BJ (cell line): ENCODE measurements at places on chromosomes 5 and 9.

- no peak for DNase-seq
These were observed 83.9 kb downstream of the BARX1 start for GRCh38 chr9:93871286-93871685.

DNA sequence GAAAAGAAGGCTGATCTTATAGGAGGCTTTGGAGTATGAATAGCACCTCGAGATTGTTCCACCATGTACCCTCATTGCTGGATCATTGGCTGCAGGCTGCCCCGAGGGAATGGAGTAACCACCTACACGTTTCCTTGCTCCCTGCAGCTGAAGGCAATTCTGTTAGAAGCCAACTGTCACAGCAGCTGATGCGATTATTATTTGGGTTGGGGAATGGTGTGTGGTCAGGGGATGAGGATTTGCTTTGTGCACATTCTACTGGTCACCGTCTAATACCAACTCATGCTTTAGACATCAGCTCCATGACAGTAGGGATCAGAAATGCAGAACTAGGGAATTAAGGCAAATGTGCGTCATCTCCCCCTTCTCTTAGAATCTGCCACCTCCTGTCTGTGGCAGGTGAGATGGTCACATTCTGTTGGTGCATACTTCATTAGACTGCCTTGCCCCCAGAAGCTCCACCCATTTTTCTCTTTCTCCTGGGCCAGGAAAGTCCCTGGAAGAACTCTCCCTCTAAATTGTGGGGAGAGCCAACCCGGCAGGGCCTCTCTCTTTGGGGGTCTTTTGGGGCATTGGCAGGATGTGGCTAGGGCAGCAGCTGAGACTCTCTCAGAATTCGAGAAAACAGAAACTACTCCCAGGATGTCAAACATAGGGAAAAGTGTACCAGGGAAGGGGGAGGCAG, 32.8 kb downstream of the NEUROG1 start:
- DNase-seq, result no peak

- DNase-seq, result no peak
These were observed 6.1 kb upstream of the BARX1 start for GRCh38 chr9:93960971-93961841.

DNA sequence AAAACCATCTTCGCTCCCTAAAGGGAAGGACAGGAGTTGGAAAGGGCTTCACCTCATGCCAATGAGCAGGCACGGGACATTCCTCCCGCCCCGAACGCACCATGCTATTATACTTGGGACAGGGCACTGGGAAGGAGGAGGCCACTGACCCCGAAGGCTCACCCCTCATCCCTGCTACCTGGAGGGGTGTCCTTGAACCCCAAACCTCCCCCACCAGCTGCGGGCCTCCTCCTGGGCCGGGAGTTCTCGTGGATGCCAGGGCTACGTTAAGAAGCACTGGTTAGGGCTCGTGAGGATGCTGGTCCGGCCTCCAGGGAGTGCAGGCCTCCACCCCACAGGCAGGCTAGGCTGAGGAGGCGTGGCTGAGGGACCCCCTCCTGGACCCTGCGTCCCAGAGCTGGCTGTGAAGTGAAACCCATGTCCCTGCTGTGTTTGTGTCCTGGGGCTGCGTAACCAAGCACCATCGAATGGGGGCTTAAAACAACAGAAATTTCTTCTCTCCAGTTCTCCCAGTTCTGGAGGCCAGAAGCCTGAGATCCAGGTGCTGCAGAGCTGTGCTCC, 111.0 kb upstream of the SARDH start:
- no peak for DNase-seq

DNA sequence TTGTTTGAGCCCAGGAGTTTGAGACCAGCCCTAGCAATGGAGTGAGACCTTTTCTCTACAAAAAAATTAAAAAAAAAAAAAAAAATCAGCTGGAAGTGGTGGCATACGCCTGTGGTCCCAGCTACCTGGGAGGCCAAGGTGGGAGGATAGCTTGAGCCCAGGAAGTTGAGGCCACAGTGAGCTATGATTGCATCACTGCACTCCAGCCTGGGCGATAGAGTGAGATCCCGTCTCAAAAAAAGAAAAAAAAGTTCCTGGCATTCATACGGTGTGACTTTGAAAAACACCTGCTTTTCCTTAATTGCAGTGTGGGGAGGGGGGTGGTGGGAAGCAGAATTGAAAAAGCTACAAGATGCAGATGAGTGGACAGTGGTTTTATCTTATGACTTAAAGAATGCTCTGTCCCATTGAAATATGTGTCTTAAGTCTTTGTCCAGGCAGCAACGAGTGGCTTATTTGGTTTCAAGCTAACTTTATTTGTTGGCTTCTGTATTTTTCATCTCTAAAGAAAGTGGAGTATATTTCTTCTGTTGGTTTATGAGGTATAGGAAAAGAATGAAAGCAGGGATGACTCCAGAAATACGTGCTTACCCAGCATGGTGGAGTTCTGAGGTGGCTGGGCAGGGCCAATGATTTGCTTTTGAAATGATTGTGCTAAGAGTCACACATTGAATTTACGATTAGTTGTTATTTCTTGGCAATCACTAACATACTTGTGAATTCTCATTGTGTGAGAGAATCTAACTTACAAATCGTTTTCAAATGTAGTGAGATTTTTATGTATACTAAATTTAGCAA, 27.8 kb downstream of the ROPN1L start:
- peak; percentile 75 for DNase-seq

GRCh38 chr5:138032572-138033385, at the start of gene FAM13B:
Gene FAM13B, minus strand, starts transcription at chr5:138033079. Its CDS starts 13,968 bp downstream, at chr5:138019111.
- DNase-seq, result no peak

- DNase-seq, result no peak
These were observed 137.8 kb downstream of the CEP120 start for GRCh38 chr5:123285122-123286023.

GRCh38 chr5:100444961-100445360, 90.2 kb upstream of the FAM174A start:
- no peak for DNase-seq

- no peak for DNase-seq
These were observed 8.2 kb downstream of the RPP25L start for GRCh38 chr9:34603610-34604231.

- no peak for DNase-seq
These were observed 41.6 kb upstream of the EXOC3 start for GRCh38 chr5:401146-402034.

DNA sequence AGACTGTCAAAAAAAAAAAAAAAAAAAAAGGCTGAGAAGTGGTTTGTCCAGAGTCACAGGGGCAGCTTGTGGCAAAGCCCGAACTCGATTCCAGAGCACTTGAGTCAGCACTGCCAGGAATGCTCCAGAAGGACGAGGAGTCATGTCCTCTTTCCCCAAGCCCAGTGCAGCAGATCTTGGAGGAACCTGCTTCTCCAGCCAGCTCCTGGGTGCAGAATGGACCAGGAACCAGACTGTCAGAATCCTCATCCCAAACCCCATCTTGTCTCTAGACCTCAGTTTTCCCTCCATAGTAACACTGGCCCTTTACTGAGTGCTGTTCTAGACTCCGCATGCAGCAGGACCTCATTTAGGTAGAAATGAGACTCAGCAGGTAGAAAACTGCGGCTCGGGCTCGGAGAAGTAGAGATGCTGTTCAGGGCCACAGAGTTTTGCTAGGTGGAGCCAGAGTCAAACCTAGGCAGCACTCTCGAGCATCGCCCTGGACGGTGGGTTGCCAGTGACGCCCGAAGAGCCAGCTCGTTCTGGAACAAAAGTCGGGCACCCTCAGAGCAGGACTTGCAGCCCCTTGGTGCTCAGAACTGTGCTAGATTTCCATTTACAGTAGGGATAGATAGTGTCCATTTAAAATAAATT, 15.4 kb downstream of the CD74 start:
- DNase-seq, result no peak

- DNase-seq, result no peak
These were observed 142.1 kb upstream of the CCDC152 start for GRCh38 chr5:42614509-42614908.

DNA sequence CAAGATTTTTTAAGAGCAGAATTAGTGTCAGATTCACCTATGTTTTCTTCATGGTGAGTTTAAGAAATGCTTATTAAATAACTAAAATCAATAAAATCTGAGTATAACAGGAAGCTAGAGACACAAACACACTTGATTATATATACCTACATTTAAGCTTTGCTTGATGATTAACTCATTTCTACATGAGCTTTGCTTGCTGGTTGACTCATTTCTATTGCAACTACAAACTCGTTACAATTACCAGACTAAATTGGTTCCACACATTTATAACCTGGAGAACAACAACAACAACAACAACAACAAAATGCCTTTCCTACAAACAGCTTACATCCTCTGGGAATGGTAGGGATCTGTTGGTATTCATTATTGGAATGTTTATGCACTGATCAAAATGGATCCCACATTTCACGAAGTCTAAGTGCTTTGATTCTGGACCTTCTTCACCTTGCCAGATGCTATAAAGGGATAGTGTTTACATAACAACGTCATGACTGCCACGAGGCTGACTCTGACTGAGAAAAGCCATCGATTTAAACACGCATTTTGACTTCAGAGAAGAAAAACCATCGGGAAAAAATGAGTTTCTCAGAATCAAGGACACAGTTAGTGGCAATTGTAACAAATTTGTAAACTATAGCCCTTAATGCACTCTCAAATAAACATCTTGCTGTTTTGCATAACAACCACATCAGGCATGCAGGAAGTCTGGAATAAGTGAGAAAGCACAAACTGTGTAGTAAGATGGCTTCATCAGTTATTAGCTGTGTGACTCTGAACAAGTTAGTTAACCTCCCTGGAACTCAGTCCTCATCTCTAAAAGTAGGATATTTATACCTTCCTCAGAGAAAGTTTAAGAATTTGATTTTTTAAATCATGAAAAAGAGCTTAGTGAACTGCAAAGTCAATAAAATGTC, 49.8 kb downstream of the RASEF start:
- DNase-seq, result peak; percentile 23

DNA sequence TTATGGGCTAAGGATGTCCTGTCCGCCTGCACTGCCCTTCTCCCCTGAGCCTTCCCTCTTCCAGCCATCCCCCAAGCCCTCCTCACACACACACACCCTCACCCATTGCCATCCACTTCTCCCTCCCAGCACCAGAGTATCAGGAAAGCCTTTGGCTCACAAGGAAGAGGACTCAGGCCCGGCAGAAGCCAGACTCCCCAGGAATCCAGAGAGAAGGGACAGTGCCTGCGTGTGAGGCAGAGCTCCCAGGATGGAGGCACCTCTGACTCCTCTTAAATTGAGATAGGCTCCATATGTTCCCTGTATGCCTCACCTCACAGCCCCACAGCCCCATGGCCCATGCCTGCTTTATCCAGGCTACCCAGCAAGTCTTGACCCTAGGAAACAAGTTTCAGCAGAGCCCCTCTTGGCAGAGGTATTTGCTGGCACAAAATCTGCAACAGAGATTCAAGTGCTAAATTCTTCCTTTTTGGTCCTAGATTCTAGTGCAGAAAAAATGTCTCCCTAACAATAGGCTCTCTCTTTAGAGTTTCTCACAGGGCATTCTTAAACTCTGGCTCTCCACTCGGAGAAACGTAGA, 761 bp downstream of the IL17B start:
- DNase-seq, result no peak

DNA sequence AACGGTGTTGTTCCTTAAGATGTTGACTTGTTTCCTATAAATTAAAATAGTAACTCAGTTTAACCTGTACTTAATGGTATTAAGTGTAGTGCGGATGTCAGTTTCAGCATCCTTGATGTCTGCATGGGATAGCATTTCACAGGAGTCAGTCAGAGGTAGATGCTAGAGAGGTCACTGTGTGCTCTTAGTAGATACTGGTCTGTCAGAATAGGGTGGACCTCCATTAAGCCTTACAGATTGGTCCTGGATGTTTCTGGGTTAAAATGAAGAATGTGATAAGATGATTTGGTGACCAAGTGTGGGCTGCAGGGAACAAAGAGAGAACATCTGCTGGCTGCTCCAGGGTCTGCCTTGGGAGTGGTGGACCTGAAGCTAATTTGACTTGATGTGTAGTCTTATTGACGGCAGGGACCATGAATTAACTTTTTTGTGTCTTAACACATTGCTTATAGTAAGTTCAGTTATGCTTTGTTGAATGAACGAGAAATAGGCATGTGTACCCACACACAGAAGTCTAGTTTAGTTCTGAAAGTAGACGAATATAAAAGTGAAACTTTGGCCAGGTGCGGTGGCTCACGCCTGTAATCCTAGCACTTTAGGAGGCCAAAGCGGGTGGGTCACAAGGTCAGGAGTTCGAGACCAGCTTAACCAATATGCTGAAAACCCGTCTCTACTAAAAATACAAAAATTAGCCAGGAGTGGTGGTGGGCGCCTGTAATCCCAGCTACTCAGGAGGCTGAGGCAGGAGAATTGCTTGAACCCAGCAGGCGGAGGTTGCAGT, 12.5 kb downstream of the RAB24 start:
- no peak for DNase-seq

GRCh38 chr5:157300564-157300963, 34.6 kb downstream of the CYFIP2 start:
- DNase-seq, result no peak

DNA sequence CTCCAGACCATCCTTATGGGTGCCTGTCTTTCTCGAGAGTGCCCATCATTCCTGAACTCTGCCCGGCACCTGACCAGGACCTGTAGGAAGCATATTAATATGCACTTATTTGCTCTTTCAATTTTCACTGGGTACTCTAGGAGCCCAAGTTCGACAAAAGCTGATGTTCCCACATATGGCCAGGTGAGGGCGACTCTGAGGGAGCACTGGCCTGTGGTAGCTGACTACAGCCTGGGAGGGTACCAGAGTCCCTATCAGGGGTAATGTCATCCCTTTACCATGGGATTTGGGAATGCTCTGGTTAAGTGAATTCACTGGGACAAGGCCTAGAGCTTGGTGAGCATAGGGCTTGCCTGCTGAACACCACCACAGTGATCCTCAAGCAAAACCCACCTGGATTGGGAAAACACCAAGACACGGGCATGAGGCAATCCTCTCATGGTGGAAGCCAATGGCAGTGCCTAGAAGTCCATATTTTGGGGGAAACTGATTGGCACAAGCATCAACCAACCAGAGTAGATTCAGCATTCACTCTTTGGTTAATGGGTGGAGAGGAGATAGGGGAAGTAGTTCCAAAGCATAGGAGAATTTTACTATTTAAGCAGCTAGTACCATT, 112.2 kb downstream of the MTX3 start:
- no peak for DNase-seq

DNA sequence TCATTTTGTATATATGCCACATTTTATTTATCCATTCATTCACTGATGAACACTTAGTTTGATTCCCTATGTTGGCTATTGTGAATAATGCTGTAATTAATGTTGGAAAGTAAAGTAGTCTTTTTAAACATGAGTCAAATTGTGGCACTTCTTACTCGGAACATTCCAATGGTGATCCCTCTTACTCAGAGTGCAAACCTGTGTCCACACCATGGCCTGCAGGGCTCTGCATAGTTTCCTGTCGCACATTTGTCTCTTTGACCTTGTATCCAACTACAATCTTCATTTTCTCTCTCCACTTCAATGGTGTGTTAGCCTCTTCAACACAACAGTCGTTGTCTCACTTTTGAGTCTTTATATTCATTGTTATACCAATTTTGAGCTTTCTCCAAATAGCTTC, 98.1 kb upstream of the PAPPA start:
- no peak for DNase-seq
